ENCODE measurements at places on chromosomes 12 and 14.
A peak's percentile ranks its signal among the peaks of the same experiment; 100 is the strongest.

- DNase-seq, result no peak
These were observed 313.1 kb downstream of the ADGRD1 start for GRCh38 chr12:131266591-131267467.

GRCh38 chr12:78864870-78865463 lies 393 bp downstream of the SYT1 start:
- peak; percentile 28 for DNase-seq

GRCh38 chr14:86404425-86404824 lies 874.5 kb downstream of the FLRT2 start:
- DNase-seq, result no peak

GRCh38 chr12:124495194-124495983 lies 72.0 kb downstream of the NCOR2 start:
- no peak for DNase-seq

GRCh38 chr14:72565149-72565559 lies 328.7 kb downstream of the DPF3 start:
- no peak for DNase-seq

DNA sequence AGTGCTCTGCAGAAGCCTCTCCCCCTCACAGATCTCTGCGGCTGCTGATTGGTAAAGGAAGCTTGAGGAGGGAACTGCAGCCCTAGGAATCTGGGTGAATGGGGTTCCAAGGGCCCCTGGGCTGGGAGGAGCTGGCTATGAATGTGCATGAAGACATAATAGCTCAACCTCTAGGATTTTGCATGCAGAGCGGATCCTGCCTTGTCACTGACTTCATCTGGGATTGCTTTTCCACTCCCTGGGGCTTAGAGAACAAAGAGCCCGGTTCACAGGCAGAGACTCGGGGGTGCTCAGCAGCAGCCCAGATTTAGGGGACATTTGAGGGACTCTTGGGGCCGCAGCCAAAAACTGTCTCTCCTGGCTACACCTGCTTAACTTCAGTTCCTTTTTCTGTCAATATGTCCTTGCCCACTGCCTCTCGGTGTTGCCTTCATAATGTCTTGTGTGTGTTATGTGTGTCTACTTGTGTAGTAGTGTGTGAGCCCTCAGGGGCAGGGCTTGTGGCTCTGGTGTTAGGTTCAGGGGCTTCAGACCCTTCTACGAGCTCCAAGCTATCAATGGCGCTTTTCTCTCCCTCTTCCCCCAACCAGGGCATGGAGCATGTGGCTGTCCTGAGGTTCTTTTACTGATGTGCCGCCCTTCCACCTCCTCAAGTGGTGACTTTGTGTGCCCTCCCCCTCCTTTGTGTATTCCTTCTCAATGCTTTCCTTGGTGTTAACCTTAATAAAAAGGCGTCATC lies 1.9 kb downstream of the CCDC184 start:
- DNase-seq, result peak; percentile 42

DNA sequence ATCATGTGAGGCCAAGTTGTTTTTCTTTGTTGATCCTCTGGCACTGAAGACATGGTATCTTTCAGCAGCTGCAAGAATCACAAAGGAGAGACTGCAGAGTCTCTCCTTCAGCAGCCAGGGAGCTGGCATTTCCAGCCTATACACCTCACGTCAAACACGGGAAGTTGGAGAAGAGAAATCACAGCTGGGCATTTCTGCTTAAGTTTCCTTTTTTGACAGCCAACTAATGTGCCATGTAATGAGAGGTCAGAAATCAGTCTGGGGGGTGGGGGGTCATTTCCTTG lies 28.3 kb downstream of the PHLDA1 start:
- DNase-seq, result no peak

All from mesenchymal stem cell (in vitro differentiated cells and primary cell).